Neural progenitor cell (in vitro differentiated cells): ENCODE measurements at places on chromosomes 3 and 15. TPM values are rescaled to one million over a fixed set of nuclear protein-coding genes. Genes with fewer than 3 reads are reported as not detected.
A peak's percentile ranks its signal among the peaks of the same experiment; 100 is the strongest.

- DNase-seq = peak; percentile 53
Measured at GRCh38 chr15:74768099-74768770, 13.6 kb upstream of the CSK start.

- DNase-seq = no peak
Measured at GRCh38 chr3:111506435-111506834, 35.6 kb upstream of the CD96 start.

- DNase-seq = no peak
Measured at GRCh38 chr15:29490747-29491471, 221.3 kb upstream of the NSMCE3 start.

DNA sequence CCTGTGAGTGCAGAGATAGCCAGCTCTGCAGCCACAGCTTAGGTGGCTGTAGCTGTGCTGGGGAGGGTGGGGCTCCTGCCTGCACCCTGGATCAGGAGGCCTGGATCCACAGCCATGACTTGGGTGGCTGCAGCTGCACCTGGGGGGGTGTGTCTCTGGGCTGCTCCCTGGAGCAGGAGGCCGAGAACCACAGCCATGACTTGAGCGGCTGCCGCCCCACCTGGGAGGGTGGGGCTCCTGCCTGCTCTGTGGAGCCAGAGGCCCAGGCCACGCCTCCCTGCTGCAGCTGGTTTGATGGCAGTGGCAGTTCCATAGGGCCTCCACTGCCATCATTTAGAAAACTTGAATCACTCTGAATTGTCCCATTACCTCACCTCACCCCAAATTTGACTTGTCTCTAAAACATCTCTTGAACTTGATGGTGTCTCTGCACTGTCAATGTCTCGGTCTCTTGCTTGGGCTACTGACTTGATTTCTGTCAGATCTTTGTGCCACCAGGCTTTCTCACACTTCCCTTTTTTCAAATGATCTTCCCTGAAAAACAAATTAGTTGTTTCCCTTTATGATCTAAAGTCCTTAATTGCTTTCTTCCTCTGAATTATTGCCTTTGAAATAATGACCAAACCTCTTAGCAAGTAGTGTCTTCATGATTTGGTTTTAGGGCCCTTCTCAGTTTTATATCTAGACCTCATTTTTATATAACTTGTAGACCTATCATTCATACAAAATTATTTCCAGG lies 313.2 kb upstream of the MME start:
- DNase-seq = no peak

- no peak for DNase-seq
Measured at GRCh38 chr3:153094386-153094785, 67.6 kb upstream of the RAP2B start.

GRCh38 chr3:169676925-169677537 lies 13.5 kb upstream of the MECOM start:
- DNase-seq = no peak

GRCh38 chr3:76203578-76203977 lies 418.2 kb upstream of the ZNF717 start:
- DNase-seq = no peak

GRCh38 chr3:11532931-11533391 lies 110.8 kb downstream of the VGLL4 start:
- no peak for DNase-seq

GRCh38 chr15:72229076-72229946 lies 1.7 kb downstream of the PKM start:
- DNase-seq = no peak

DNA sequence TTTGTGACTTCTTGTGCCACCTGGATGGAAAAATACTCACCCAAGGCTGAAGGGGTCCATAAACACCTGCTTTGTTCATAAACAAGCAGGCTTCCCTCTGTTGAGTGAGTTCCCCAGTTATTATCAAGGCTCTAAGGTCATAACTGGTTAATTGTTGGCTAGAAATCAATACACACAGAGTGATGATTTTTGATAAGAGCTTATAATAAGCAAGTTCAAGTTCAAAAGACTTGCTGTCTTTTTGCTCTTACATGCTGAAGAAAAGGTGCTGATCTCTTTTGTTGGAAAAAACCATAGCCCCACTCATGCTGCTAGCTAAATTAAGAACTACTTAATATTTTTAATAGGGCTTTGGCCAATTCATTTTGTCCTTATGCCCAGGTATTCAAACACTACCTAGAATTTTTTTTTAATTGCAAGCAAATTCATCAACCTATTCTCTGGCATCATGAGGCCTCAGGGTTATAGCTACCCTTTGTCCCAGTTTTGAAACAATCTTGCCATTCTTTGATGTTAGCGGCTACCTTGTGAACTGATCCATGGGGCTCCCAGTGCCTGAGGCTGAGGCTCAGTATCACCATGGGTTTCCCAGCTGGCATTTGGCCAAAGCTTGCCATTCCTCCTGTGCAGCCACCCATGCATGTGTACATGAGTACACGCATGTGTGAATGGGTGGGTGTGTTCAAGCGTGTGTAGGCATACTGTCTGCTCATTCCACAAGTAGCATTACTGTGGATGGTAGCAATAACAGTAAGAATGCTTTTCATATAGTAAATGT lies 127.6 kb upstream of the LPP start:
- no peak for DNase-seq

GRCh38 chr3:120473896-120474675 lies 23.3 kb upstream of the FSTL1 start:
- DNase-seq = no peak

- no peak for DNase-seq
Measured at GRCh38 chr3:10198761-10199649, 34.3 kb downstream of the IRAK2 start.

DNA sequence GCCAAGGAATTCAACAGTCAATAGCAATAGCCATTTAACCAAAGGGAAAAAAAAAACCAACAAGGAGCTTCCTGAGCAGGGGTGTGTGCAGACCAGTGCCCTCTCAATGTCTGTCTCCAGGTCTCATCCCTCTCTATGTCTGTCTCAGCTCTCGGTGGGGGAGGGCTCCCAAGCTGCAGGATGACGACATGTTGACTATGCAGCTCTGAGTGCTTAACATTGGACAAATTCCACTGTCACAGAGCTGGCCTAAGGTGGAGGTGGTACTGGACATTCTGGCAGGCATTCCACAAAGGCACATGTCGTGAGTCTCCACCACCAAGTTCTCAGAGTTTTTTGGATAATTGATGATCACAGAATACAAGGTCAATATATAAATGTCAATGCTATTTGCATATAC lies 2.0 kb upstream of the CAPN7 start:
- peak; percentile 7 for DNase-seq

GRCh38 chr3:20173844-20174410 lies 12.1 kb downstream of the SGO1 start:
- no peak for DNase-seq

The SPATA12 gene
- 0.12 and 0.17 TPM in 2 replicates for total RNA-seq

The GPR156 gene
- total RNA-seq = 1.6 and 2.2 TPM in 2 replicates

The TERC gene
- total RNA-seq = 47.5 and 119 TPM in 2 replicates

The ARPP21 gene
- total RNA-seq = 0.19 TPM in 1 of 2 replicates, not detected in the other
